ENCODE measurements at places on chromosomes 7 and 10.

DNA sequence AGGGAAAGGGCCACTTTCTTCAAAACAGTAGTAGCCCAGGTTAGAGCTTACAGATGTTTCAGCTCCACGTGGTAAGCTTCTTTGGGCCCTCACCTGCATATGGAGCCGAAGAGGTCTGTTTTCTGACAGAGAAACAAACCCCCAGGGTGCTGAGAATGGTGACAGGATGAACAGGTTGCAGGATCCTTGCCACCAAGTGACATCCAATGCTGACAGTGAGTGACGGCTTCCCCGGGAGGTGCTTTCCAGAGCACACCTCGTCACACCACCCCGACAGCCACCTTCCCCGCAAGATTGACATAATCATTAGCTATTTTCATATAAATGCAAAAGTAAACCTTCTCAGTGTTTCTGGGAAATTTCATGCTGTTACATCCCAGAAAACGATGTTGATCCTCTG lies 109.3 kb upstream of the BTBD16 start:
- no peak for DNase-seq

DNA sequence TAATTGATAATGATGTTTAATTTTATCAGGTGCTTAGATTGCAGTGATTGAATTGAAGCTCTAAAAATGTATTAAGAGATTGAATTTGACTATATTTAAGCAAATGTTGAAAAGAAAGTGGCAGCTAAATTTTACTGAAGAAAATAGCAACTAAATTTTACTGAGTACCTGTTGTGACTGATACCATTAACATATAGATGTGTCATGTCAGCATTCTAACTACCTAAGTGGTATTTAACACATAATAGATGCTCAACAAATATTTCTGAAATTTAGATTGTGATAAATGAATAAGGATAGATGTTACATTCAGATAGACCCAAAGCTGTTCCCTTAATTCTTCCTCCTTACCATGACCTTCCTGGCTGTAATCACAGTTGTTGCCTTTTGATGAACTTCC lies 350.9 kb upstream of the VWC2 start:
- DNase-seq, result no peak

GRCh38 chr7:12570534-12571461 lies at the start of gene SCIN:
Gene SCIN, plus strand, starts transcription at chr7:12570720. Its CDS starts 67 bp downstream, at chr7:12570787.
- DNase-seq, result no peak

DNA sequence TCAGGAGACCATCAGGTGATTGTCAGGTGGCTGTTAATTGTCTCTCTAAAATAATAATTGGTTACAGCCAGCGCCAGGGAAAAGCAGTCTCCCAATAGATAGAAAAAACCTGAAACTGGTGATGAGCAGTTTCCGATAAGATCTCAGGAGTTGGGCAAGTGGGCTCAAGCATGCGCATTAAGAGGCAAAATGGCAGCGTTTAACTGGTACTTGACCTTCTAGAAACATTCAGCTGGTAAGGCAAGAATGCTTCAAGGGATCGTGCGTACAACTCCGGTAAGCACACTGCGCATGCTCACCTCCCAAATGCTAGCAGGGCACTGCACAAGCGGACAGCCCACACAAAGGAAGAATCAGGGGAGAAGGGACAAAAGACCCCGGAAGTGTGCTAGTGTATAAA lies 48.5 kb downstream of the BLNK start:
- no peak for DNase-seq

GRCh38 chr7:150406312-150406566 lies 27.1 kb downstream of the ZNF775 start:
- no peak for DNase-seq

Measured in activated CD4-positive, alpha-beta T cell treated with anti-CD3 and anti-CD28 coated beads for 1 hour (primary cell).